Colonic mucosa (tissue), 4 donors: ENCODE measurements at places on chromosomes 2 and 18. TPM values are rescaled to one million over a fixed set of nuclear protein-coding genes. Genes with fewer than 3 reads are reported as not detected.
A peak's percentile ranks its signal among the peaks of the same experiment; 100 is the strongest.

DNA sequence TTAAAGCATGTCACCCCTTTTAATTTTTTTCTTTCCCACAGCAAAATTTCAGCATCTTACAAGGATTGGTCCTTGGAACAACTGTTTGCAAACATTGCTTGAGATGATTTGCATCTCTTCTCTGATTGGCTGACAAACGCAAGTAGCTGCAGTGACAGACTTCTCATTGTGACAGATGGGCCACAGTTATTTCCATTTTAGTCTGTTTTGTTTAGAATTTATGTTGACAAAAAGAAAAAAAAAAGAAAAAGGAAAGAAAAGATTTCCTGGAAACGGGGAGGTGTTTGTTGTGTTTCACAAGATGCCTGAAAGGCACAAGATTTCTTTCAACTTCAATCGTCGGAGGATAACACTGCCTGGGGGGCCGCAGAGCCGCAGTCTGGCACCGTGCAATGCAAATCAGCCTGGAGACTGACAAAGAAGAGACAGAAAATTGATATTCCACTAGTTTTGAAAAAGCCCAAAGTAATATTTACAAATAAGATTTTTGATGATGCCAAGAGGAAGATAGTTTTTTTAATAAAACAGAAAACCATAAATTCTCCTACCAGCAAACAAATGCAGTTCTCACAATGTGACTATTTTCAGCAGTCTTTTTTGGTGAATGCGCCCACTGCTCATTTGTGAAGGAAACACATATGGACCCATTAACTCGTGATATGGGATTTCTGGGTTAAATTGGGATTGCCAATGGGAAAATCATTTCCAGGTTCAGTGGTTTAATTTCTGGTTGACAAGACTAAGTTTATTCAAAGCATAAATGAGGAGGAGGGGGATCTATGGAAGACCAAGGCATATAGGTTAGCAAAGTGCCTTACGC lies 296.2 kb upstream of the SMIM21 start:
- DNase-seq = no peak

DNA sequence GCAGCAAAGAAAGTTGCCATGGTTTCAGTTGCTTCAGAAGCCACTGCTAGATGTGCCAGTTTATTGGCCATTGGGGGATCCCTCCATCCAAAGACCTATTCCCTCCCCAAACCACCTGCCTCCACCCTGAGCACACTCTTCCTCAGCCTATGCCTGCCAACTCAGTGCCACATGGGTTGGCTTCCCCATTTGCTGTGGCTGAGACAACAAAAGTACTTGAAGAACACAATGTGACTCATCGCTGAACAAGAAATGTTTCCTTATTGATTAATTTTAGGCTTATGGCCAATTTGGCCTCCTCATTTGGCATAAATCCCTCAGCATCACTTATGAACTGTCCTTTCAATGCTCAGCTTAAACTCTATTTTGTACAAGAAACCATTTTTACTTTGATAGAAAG lies 215.9 kb downstream of the TMEM247 start:
- DNase-seq = no peak

DNA sequence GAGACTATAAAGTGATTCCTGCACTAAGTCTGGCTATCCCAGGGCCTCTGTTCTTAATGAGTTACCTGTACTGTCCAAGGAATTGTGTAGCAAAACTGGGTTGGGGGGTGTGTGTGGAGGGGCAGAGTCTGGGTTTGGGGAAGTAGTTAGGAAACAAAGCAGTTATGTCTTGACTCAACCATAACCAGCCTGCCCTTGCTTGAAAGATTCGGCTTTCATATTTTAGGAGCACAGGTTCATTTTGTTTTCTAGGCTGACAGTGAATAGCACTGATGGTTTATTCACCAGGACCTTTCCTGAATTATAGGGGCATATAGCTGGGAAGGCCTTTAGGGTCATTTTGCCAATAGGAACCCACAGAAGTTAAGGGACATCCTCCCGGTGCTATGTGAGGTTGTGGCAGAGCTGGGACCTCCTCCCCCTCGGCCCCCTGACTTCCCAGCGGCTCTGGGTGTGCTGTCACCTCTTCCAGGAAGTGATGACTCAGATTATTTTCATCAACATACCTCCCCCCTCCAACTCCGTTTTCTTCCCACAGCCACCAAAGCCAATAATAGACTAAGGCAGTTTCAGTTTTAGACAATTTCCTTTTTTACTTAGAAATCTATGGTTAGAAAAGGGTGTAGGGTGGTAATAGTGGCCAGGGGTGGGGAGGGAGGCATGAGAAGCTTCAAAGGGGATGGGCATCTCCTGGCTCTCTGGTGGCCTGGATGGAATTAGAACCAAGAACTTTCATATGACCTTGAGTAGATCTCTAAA lies 44.8 kb downstream of the SETBP1 start:
- no peak for DNase-seq

GRCh38 chr2:97936199-97936598 lies 59.5 kb downstream of the TMEM131 start:
- peak; percentile 32 for DNase-seq

DNA sequence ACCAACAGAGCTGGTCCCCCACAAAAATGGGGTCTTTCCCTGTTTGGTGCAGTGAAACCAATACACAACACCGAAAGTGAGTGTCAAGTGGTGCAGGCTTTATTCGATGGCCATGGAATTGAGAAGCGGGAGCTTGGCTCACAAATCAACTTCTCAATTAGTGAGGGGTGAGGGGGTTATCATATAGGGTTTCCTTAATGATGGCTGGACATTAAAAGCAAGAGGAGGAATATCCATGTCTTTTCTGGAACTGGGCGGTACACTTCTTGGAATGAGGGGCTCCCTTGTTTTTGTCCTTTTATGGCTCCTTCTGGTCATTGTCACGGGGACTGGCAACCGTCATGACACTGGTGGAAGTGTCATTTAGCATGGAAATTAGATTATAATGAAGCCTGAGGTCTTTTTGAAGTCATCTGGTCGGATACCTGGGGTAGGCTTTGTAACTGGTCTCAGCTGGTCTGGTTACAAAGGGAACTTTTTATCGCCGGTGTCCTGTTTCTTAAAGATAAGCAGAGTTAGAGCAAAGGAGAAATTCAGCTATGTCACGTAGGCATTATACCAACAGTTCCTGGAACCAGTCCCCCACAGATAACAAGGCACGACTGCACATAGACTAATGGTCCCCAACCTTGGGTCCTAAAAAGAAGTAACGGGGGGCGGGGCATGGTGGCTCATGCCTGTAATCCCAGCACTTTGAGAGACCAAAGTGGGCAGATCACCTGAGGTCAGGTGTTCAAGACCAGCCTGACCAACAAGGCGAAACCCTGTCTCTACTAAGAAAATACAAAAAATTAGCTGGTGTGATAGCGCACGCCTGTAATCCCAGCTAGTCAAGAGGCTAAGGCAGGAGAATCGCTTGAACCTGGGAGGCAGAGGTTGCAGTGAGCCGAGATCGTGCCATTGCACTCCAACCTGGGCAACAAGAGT lies 93.5 kb upstream of the NDUFV2 start:
- no peak for DNase-seq

DNA sequence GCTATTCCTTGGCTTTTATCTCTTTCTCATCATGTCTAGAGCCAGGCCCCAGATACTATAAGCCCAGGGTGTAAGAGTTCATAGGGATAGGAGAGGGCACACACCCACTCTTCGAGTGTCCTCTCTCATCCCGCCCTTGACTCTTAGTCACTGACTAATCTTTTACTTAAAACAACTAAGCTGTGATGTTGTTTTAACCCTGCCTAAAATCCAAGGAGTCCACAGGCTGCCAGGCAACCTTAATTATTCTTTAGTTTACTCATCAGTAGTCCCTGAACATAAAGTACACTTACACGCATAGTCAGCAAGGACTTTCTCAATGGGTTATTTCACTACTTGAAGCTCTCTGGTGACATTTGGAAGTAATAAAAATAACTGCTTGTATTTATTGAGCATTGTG lies 28.4 kb downstream of the GREB1L start:
- DNase-seq = no peak

Gene CCDC142
- total RNA-seq = 14.5 TPM

GRCh38 chr18:8224576-8224975 lies 384.7 kb upstream of the RAB12 start:
- no peak for DNase-seq

DNA sequence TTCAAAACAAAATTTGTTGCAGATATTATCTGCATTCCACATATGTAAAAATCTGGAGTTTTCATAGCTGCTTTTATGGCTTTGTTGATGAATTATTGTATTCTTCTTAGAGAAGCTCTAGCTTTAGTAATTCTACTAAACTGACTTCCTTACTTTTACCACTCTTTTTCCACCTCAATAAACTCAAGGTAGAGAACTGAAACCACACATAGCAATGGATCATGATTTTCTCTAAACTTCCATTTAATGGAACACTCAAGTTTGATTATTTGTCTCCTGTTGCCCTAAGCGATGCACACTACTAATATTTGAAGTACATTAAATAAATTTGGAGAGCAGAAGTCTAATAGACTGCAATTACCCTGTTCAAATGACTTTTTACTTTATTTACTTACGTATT lies 192.0 kb downstream of the NBAS start:
- DNase-seq = no peak

GRCh38 chr18:50009773-50010335 lies 185.1 kb downstream of the MYO5B start:
- DNase-seq = peak; percentile 72

Gene UGT1A3
- total RNA-seq = 1.0 TPM

Gene SFT2D3
- 7.5 TPM for total RNA-seq

GRCh38 chr2:215328066-215328465 lies 16.2 kb downstream of the ATIC start:
- no peak for DNase-seq

Gene SLC11A1
- 1.8 TPM for total RNA-seq

- no peak for DNase-seq
Observed at GRCh38 chr2:25032094-25032493, 9.8 kb upstream of the EFR3B start.

DNA sequence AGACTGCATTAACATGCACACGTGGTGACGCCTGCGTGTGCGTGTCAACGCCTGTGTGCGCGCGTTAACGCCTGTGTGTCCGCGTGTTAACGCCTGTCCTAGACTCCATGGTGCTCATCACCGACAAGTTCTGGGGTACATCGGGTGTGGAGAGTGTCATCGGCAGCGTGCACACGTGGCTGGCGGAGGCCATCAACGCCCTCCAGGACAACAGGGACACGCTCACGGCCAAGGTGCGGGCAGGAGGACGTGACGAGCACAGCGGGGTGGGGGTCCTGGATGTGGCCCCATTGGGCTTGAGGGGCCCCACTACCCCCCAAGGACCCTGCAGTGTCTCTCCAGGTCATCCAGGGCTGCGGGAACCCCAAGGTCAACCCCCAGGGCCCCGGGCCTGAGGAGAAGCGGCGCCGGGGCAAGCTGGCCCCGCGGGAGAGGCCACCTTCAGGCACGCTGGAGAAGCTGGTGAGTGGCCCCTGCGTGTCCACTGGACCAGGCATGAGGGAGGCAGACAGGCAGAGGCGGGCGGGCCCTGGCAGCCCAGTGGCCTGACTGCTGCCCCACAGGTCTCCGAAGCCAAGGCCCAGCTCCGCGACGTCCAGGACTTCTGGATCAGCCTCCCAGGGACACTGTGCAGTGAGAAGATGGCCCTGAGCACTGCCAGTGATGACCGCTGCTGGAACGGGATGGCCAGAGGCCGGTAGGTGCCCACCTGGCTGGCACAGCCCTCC lies 29.2 kb downstream of the GPC1 start:
- DNase-seq = peak; percentile 13

GRCh38 chr2:59875836-59876235 lies 677.6 kb downstream of the BCL11A start:
- DNase-seq = no peak

DNA sequence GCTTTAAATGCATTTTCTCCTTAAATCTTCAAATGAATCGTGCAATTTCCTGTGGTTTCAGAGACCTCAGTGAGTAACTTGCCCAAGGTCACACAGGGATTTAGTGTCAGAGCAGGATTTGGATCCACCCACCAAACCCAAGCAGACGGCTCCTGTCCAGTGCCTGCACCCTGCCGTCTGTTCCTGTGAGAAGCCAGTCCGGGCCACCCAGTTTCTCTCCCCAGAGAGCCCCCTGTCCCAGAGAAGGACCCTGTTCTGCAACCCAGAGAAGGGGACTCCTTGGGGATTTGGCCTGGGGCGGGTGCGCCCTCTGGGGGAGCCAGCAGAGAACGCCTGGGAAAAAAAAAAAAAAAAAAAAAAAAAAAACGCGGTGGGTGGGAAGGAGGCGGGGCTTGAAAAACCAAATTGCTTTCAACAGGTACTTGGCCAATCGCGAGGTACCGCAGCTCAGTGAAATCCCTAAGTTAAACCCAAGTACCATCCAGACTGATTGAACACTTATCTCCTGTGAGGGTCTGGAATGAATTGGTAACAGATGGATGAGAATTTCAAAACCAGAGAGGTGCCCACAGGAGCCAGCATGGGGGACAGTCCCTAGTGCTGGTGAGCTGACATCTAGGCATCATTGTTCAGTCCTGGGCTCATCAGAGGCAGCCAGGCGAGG lies 30.9 kb upstream of the REEP1 start:
- peak; percentile 44 for DNase-seq

Gene RFTN2
- total RNA-seq = 0.49 TPM

Gene GPBAR1
- total RNA-seq = 1.3 TPM

- no peak for DNase-seq
Observed at GRCh38 chr18:41639218-41639617, 315.8 kb upstream of the PIK3C3 start.

GRCh38 chr18:10965119-10965518 lies 184.2 kb downstream of the PIEZO2 start:
- DNase-seq = no peak

GRCh38 chr2:149075105-149075504 lies 36.6 kb downstream of the LYPD6B start:
- no peak for DNase-seq

GRCh38 chr2:233966388-233966787 lies 49.2 kb downstream of the TRPM8 start:
- no peak for DNase-seq

GRCh38 chr2:137206069-137206468 lies 440.7 kb downstream of the THSD7B start:
- DNase-seq = no peak

DNA sequence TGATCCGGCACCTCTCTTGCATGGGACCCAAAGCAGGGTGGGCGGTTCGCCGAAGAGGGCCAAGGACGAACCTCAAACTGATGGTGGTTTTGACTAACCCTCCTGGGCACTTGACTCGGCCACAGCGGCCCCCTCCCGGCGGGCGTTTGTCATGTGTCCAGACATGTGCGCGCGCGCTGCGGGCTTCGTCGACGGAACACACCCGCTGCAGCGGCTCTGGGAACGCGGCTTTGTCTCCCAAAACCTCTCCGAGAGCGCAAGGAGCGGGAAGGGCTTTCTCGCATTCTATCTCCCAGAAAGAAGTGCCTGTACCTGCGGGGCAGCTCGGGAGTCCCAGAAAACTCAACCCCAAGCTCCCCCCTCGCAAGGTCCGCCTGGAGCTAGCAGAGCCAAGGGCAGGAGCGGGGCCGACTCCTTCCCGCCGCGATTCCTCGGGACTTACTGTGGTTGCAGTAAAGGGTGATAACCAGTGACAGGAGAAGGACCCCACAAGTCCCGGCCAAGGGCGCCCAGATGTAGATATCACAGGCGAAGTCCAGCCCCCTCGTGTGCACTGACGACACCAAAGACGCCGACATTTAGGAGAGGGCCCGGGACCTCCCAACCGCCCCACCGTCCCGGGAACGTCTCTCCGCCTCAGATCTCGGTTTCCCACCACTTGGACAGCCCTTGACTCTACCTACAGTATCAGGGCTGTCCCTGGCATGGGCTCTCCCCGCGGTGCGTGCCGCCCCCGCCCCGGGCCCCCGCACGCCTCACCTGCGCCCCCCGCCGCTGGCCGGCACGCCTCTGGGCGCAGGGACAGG lies 1.6 kb downstream of the CD8A start:
- DNase-seq = no peak

- DNase-seq = no peak
Observed at GRCh38 chr2:192190474-192190873, 4.3 kb downstream of the TMEFF2 start.

- DNase-seq = no peak
Observed at GRCh38 chr2:27060323-27060722, 8.9 kb downstream of the AGBL5 start.

Gene CHRND
- not detected for total RNA-seq
